ENCODE measurements at places on chromosomes 7 and 10.

GRCh38 chr10:74748468-74749031, 77.8 kb upstream of the KAT6B start:
- DNase-seq, result no peak

GRCh38 chr10:53387562-53387961, 615.0 kb upstream of the MBL2 start:
- no peak for DNase-seq

- no peak for DNase-seq
Measured at GRCh38 chr7:105298439-105298894, 90.3 kb downstream of the SRPK2 start.

- DNase-seq, result no peak
Measured at GRCh38 chr10:62352356-62352970, 21.7 kb upstream of the ZNF365 start.

DNA sequence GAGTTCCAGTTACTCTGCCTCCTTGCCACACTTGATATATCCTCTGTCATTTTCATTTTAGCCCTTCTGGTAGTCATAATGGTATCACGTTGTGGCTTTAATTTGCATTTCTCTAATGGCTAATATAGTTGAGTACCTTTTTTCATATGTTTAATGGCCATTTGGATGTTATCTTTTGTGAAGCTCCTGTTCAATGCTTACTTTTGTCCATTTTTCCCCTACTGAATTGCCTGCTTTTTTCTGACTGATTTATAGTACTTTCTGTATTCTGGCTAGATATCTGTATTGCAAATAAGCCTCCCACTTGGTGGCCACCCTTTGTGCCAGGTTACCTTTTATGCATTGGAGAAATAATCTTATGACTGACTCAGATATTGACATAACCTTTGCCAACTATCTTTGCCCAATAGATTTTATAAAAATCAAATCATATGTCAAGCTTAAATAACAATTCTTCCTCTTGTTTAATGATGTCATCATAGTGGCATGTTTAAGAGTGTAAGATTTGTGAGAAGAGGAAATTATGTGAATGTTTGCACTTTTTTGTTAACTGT, 50.6 kb downstream of the PRPF18 start:
- DNase-seq, result no peak

GRCh38 chr7:44969701-44970522, 8.9 kb downstream of the MYO1G start:
- no peak for DNase-seq

DNA sequence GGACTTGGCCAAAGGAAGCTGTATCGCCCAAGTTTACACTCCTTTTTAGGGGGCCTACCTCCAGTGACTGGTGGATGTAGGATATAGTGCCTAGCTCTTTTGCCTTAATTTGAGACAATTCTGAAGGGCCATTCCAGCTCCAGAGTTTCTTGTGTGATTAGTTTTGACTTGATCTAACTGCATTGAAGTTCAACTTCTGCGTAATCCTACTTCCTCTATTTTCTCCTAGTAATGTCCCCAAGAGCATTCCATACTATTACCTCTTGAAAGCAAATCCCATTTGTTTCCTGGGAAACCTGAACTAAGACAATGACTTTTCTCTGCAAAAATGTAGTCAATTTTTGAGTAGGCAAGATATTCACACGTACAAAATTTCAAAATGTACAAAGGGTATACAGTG, 4.7 kb upstream of the H2AZ2 start:
- no peak for DNase-seq

Measured in left kidney (tissue), 8 donors.